ENCODE measurements at places on chromosomes 16 and 17.

DNA sequence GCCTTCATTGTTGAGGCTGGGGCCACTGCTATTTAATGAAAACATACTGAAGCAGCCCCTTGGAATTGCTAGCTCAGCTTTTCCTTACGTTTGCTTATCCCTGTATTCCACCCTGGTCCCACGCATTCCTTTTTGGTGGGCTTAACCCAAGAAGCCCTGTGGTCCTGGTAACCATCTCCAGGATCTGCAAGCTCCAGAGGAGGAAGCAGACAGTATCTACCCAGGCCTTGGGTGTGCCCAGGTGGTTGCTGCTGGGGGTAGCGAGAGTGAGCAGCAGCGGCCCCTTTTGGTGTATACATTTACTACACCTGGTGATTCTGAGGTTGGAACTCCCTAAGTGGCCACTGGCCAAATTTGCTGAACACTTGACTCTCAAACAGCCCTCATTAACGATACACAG lies 97.7 kb downstream of the CBLN1 start:
- DNase-seq, result peak; percentile 74

- DNase-seq, result no peak
These were observed 128.8 kb upstream of the ASIC2 start for GRCh38 chr17:33421933-33422332.

DNA sequence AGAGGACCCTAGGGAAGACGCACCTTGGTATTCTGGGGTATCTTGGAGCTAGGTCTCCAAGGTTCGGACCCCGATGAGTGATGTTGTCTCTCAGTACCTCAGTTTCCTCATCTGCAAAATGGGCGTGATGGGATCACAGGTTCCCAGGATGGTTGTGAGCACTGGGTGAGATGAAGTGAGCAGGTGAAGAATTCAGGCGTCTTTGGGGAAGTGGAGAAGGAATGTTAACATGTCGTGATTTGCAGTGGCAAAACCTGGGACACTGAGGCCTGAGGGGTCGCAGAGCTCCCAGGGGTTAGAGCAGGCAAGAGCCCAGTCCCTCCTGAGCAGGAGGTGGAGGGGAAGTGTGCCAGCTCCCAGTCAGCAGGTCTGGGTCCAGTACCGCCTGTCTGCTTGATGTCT lies 215.1 kb upstream of the GSE1 start:
- no peak for DNase-seq

GRCh38 chr16:68229431-68230175 lies 6.3 kb downstream of the ESRP2 start:
- DNase-seq, result no peak

DNA sequence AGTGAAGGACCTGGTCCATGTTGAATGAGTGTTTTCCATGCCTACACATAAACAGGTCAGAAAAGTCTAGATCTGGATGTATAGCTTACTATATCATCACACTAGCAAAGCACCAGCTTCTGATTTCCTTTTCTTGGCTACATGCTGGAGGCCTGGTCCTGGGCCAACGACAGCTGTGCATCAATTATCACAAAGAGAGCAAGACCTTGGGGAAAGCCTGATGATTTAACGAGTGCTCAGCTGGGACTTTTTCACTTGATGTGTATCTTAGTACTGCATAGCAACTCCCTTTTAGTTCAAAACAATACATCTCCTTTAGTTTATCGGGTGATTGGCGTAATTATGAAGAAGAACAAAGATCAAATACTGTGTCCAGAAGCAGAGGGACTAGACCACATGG lies 358.2 kb downstream of the KIF2B start:
- no peak for DNase-seq

DNA sequence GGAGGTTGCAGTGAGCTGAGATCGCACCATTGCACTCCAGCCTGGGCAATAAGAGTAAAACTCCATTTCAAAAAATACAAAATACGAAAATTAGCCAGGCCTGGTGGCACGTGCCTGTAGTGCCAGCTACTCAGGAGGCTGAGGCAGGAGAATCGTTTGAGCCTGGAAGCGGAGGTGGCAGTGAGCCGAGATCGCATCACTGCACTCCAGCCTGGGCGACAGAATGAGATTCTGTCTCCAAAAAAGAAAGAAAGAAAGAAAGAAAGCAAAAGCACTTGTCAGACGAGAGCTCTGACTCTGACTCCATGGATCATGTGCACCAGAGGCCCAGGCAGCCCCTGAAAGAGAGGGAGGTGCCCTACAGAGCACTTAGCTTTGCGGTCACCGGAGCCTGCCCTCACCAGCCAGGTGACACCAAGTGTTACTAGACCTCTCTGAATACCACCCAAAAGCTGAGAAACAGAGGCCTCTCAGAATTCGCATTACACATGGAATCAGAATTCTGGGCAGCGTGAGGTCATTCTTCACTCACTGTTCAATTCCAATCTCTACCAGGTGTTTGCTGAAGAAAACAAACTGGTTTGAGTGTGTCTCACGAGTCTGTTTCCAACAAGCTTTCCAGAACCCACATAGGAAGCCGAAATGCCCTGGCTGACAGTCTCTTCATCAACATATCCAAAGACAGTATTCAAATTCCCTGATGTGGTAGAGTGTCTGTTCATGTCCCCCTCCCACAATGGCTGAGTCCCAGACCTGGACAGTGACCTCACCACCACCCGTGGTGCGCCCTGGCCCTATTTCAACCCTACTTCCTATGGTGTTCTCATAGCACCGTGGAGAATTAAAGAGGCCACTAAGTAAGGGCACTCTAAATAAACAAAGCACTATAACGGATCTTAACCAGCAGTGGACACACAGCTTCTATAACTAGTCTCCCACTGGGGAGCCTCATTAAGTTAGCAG lies 1.5 kb downstream of the FLCN start:
- DNase-seq, result no peak

DNA sequence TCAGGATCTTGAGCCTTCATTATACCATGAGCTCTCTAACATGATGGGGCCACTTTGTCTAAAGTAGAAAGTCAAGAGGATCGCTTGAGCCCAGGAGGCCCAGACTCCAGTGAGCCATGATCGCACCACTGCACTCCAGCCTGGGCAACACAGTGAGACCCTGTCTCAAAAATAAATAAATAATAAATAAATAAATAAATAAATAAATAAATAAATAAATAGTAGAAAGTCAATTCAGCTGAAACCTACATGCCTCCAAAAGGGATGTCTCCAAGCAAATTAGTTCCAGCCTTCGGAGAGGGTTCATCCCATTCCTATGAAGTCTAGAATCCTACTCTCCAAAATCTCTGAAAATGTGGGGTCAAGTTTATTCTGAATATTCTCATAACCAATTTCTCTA lies 26.0 kb downstream of the C17orf67 start:
- no peak for DNase-seq

DNA sequence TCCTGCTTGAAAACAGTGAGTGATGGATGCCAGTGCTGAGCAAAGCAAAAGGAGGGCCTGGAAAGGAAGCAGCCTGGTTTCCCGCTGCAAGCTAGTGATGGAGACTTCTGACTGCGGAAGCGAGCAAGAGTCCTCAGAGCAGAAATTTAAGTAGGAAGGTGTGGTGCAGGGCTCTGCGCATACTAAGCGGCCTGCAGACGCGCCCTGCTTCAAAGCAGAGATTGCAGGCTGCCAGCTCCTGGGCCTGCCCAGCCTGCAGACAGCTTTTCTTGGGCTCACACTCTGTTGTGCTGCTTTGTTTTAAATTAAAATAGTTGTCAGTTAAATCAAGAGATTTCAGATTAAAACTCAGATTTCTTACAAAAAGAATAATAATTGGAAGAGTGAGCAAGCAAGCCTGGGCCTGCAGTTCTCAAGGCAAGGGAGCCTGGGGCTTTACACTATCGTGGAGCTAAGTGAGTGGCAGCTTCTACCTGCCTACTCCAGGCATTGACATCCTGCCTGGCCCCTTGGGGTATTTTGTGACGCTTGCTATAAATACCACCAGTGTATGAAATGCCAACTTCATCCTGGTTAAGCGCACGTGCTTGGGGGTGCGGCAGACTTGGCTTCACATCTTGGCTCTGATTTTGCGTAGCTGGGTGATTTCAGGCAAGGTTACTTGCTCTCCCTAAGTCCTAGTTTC lies 237.3 kb downstream of the XYLT1 start:
- DNase-seq, result no peak

GRCh38 chr16:27670071-27670810 lies 120.3 kb downstream of the KATNIP start:
- no peak for DNase-seq

- DNase-seq, result no peak
These were observed 17.1 kb upstream of the NAGLU start for GRCh38 chr17:42518755-42519545.

- DNase-seq, result no peak
These were observed 3.3 kb upstream of the NACA2 start for GRCh38 chr17:61594294-61594825.

DNA sequence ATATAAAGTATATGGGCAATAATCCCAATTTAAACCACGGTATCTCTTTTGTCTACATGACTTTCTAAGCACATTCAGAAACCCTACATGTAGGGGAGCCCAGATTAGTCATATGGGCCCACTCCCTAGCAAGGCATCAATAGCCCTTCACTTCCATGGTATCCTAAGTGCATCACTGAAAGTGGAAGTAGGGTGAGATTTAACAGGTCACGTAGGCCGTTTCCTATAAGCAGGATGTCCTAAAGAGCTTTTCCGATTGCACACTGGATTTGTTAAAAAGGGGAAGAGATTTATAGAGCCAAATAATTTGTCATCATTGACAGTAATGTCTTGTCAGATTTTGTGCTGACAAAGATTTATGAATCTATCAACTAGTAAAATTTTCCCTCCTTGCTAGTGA lies 39.0 kb downstream of the CA4 start:
- no peak for DNase-seq

GRCh38 chr17:79668344-79669250 lies 57.7 kb upstream of the RBFOX3 start:
- DNase-seq, result peak; percentile 44

DNA sequence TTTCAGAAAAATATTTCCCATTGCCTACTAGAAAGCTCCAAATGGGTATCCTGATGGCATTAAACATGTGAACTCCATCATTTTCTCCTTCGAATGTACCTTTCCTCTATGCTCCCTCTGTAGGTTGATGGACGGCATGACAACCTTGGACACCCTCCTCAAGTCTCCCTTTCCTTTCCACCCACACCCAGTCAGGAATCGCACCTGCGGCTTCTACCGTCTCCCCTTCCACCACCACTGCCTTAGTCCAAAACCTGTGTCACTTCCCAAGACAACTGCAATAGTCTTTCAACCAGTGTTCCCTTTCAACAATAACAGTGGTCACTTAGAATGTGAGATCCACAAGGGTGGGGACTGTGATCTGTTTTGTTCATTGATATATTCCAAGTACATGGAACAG lies 233.1 kb upstream of the AXIN2 start:
- DNase-seq, result peak; percentile 60

DNA sequence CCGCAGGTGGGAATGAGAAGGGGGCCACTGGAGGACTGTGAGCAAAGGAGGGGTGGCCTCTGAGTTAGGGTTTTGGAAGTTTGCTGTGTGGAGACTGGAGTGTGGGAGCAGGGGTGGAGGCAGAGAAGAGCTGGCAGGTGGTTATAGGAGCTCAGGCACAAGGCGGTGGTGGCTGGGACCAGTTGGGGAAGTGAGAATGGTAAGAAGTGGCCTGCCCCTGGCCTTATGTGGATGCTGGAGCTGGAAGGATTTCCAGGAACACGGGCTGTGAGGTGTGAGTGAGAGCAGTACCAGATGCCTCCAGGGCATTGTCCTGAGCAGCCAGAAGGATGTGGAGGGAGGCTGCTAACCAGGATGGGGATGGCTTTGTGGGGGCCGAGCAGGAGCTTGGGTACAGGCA lies 277.2 kb downstream of the SNX29 start:
- no peak for DNase-seq

GRCh38 chr17:11917415-11917814 lies 79.9 kb downstream of the ZNF18 start:
- peak; percentile 7 for DNase-seq

GRCh38 chr17:7803981-7804380 lies 30.0 kb upstream of the KDM6B start:
- no peak for DNase-seq

DNA sequence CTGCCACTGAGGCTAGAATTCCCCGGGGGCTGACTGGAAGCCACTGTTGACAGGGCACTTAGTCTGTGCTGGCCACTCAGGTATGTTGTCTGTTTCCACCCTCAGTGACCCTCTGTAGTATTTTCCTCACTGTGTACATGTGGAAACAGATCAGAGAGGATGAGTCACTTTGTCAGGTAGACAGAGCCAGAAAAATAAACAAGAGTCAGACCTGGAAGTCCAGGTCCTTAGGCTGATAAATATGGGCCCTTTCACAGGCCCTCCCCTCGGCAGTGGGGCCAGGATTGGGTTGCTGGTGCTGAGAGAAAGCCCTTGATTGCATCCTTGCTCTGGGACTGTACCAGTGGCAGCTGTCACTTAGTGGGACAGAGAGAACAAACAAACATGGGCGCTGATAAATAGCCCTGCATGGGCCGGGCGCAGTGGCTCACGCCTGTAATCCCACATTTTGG lies 21.3 kb downstream of the PGS1 start:
- DNase-seq, result peak; percentile 60

- DNase-seq, result peak; percentile 51
These were observed 1.5 kb upstream of the MAPK7 start for GRCh38 chr17:19376811-19377210.

GRCh38 chr16:4455081-4455480 lies 19.3 kb downstream of the NMRAL1 start:
- DNase-seq, result no peak

DNA sequence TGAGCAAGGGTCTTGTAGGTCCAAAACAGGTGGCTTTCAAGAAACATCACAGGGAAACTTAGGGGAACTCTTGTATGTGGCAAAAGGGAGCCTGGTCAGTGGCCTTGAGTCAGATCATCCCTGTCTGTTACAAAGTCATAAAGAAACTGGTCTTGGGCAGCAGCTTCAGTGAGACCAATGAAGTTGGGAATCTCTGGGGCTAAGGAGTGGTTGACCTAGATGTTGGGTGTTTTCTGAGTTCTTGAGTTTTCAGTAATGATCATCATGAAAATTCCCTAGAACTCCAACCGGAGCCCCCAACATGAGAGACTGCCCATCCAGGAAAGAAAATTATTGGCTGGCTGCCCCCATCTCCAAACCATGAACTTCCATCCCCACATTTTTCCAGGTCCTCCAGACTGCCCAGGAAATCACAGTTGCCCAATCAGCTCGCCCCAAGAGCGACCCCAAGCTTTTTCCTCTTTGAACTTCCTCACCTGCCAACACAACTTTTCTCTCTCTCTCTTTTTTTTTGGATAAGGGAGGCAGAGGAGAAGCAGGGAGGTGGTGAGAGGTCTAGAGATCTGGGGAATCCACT lies 3.9 kb downstream of the CCR7 start:
- DNase-seq, result peak; percentile 34

GRCh38 chr16:70687102-70687511 lies 1.3 kb upstream of the MTSS2 start:
- DNase-seq, result no peak

- no peak for DNase-seq
These were observed 98.9 kb upstream of the DYNLRB2 start for GRCh38 chr16:80441935-80442334.

GRCh38 chr17:34532281-34533065 lies 46.9 kb upstream of the TMEM132E start:
- DNase-seq, result no peak

- no peak for DNase-seq
These were observed 36.5 kb downstream of the ACTG1 start for GRCh38 chr17:81476097-81476496.

- DNase-seq, result peak; percentile 93
These were observed 20.1 kb upstream of the KRT19 start for GRCh38 chr17:41547921-41548843.

GRCh38 chr17:80681215-80681614 lies 136.6 kb downstream of the RPTOR start:
- DNase-seq, result no peak

- no peak for DNase-seq
These were observed 5.0 kb downstream of the RSPRY1 start for GRCh38 chr16:57191056-57191571.

GRCh38 chr17:17408236-17408794 lies 68.5 kb upstream of the MED9 start:
- DNase-seq, result no peak
